Right cardiac atrium (tissue), 5 donors: ENCODE measurements at places on chromosomes 13 and 19. TPM values are rescaled to one million over a fixed set of nuclear protein-coding genes. Genes with fewer than 3 reads are reported as not detected.

S1PR5 gene
- 0.15 TPM for total RNA-seq

C1QTNF9B gene
- total RNA-seq, result 0.34 TPM

- no peak for DNase-seq
These were observed 2.8 kb downstream of the AP3D1 start for GRCh38 chr19:2148482-2149135.

DNA sequence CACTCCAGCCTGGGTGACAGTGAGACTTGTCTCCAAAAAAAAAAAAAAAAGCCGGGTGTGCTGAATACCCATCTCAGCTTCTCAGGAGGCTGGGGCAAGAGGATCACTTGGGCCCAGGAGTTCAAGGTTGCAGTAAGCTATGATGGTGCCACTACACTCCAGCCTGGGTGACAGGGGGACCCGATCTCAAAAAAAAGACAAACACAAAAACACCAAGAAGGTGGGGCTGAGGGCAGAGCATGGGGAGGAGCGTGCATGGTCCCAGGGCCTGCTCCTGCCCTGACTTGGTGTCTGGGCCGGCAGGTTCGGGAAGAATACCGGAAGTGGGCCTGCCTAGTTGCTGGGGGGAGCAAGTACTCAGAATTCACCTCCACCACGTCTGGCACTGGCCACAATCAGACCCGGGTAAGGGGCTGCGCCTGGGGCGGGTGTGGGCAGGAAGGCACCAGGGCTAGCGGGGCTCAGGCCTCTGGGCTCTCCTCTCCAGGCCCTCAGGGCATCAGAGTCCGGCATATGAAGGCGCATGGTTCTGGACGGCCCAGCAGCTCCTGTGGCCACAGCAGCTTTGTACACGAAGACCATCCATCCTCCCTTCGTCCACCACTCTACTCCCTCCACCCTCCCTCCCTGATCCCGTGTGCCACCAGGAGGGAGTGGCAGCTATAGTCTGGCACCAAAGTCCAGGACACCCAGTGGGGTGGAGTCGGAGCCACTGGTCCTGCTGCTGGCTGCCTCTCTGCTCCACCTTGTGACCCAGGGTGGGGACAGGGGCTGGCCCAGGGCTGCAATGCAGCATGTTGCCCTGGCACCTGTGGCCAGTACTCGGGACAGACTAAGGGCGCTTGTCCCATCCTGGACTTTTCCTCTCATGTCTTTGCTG, 11.3 kb downstream of the DDX39A start:
- DNase-seq, result no peak

GRCh38 chr13:24203273-24203672, 42.8 kb downstream of the SPATA13 start:
- no peak for DNase-seq

- peak; percentile 61 for DNase-seq
These were observed at the start of gene APC2 for GRCh38 chr19:1449467-1450442. TSS of gene APC2 (plus strand) at chr19:1450121. CDS start at chr19:1453002, 2,881 bp downstream.

GRCh38 chr19:38683393-38684077, 36.1 kb downstream of the ACTN4 start:
- peak; percentile 66 for DNase-seq

- no peak for DNase-seq
These were observed 5.0 kb upstream of the MTIF3 start for GRCh38 chr13:27455331-27455855.

RUBCNL gene
- total RNA-seq, result 1.0 TPM

RGS9BP gene
- total RNA-seq, result 2.8 TPM

- DNase-seq, result no peak
These were observed 4.9 kb downstream of the UBL3 start for GRCh38 chr13:29845440-29846056.

- no peak for DNase-seq
These were observed 62.5 kb downstream of the MCF2L start for GRCh38 chr13:113031465-113031864.

ADGRL1 gene
- 28.4 TPM for total RNA-seq

- no peak for DNase-seq
These were observed 79.5 kb upstream of the SERP2 start for GRCh38 chr13:44293908-44294735.

ATXN8OS gene
- not detected for total RNA-seq

GRCh38 chr13:73948848-73949529, 185.2 kb downstream of the KLF12 start:
- DNase-seq, result no peak

DNA sequence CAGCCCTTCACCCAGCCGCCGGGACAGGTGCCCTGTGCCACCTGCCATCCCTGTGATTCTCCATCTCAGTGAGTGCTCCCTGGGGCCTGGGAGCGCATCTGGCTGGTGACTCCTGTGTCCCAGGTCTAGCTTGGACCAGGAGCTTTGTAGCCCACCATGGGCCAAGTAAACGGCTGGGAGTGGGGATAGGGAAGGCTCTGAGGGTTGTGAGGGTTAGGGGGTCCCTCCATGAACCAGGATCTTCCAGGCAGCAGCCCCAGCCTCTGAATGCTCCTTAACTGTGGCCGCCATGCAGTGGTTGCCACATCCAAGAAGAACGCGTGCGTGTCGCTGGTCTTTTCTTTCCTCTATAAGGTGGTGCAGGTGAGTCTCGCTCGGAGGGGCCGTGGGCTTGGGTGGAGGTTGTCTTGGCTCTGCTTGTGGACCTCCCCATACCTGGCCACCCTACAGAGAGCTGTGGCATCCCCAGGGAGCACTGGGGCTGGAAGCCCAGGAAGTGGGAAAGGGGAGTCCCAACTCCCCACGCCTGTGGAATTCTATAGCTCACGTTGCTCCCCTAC, 8.4 kb downstream of the AP1M1 start:
- DNase-seq, result no peak

MYH14 gene
- 69.9 TPM for total RNA-seq

DNA sequence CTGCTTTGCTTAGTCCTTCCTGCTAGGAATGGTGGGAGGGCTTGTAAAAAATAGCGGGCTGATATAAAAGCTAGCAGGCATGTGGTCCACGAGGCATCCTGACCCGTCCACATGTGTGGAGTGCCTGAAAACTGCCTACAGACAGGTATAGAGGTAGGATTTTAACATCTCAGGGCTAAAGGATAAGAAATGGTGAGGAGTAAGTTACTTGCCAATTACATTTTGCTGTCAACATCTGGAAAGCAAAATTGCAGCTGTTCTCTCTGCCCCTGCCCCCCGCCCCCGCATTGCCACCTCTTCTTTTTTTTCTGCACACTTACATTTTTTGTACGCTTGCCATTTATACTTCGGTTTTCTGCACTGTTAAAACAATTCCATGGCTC, 21.0 kb downstream of the NFIX start:
- no peak for DNase-seq

DNA sequence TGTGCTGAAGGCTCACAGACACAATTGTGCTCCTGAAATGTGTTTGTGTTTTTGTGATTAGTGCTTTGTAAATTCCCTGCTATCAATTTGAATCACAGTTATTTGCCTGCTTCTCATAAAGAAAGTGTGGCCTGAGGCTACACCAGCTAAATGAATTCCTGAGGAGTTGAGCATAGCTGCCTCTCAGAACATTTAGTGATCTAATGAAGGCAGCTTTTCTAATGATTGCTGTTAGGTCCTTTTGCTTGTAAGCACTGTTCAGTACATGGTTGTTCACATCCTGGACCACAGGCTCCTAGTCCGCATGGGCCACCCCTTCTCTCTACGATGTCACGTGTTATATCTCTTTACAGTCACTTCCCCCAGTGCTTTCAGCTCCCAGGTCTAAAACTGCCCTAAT, 238.2 kb downstream of the B3GLCT start:
- DNase-seq, result no peak

GRCh38 chr13:30844548-30845296, 61.3 kb upstream of the MEDAG start:
- DNase-seq, result no peak

- no peak for DNase-seq
These were observed 1965.6 kb upstream of the PCDH20 start for GRCh38 chr13:63381078-63381859.

GRCh38 chr13:99316657-99317256, 9.6 kb upstream of the GPR183 start:
- no peak for DNase-seq

DNA sequence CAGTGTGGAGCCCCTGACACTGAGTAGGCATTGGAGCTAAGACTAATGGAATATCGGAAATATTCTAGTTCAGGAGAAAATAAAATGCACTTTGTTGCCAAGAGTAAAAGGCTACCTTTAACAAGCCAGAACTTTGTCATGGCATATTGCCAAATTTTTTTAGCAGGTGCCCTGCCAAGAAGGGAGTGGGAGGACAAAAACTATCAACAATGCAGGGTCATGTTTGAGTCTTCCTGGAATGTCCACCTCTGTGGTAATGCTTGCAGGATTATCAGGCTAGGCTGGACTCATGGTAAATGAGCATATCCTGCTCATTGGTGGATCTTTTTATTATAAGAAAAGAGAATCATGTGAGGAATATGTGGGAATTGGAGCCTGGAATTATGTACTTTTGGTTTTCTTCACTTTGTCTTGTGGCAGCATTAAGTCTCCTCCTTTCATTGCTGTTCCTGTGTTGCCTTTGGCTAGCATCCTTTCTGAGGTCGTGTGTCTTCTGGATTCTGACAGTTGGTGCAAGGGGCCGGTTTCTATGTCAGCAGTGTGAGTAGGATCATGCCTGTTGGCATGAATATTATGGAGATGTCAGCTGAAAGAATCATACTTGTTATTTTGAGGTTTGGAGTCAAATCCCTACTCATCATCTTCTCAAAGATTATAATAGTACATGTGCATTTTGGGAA, 122.9 kb upstream of the SPRY2 start:
- no peak for DNase-seq

OR4F17 gene
- not detected for total RNA-seq

DNA sequence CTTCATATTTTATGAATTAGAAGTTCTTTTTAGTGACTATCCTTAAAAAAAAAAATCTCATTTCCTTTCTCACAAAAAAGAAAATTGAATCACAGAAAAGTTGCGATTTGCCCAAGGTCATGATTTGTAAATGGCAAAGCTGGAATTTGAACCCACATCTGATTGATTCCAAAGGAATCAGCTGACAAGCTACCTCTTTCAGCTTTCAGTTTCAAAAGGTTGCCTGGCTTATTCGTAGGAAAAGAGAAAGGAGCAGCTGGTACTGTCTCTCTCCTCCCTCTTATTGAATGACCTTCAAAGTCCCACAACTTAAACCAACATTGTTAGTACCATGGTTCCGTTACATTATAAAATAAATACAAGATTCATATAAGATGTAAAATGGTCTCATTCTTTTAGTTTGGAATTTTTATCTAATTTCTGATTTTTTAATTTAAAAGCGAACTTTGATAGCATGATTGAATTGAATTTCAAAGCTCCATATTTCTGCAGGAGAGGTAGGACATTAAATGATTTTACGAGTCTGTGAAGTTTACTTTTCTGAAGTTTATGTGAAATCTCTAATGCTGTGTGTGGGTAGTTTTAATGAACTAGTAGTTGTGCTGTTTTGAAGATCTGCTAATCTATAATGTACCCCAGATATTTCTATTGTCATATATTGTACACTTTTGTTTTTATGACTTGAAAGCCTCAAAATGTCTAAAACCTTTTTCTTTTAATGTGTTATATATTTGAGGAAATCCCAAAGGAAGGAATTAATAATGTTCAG, 18.5 kb upstream of the KCTD4 start:
- DNase-seq, result no peak

CCL25 gene
- not detected for total RNA-seq

DNA sequence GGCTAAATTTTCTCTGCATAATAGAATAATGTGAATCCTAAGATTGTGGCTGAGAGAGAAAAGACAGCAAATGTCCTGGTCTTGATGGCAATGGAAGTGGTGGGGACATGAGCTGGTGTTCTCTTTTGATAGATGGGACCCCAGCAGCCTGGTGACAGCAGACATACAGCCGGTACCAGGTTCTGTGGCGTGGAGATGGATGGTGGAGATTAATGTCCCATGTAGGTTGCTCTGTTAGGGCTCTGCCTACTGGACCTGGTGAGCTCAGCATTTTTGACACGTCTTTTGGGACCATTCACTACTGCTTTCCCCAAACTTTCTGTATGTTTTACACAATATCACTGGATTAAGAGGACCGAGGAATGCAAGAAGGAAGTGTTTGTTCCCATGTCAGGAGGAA, 8.2 kb upstream of the SIGLEC14 start:
- DNase-seq, result no peak

PDX1 gene
- total RNA-seq, result not detected

ADAT3 gene
- 2.5 TPM for total RNA-seq
